ENCODE measurements at places on chromosomes 4 and X.

GRCh38 chr4:178632415-178632814 is 1190.2 kb upstream of the AGA start:
- DNase-seq, result no peak

DNA sequence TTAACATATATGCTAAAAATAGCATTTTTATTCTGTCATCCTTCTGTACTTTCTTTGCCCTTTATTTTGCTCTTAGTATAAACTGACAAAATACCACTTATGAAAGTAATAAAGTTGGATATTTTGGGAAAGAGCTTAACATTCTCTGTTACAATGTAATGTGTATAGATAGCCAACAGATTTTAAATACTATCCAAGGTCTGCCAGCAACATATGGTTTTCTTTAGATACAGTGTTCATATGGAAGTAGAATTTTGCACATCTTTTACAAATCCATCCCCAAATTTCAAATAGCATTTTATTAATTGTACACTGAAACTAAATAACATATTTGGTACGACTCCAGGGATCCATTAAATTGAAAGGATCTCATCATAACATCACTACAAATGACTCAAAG is 268.6 kb upstream of the PCDH18 start:
- no peak for DNase-seq

GRCh38 chr4:142861351-142861750 is 15.2 kb upstream of the INPP4B start:
- no peak for DNase-seq

- DNase-seq, result no peak
Observed at GRCh38 chr4:162852642-162853041, 314.0 kb downstream of the NAF1 start.

DNA sequence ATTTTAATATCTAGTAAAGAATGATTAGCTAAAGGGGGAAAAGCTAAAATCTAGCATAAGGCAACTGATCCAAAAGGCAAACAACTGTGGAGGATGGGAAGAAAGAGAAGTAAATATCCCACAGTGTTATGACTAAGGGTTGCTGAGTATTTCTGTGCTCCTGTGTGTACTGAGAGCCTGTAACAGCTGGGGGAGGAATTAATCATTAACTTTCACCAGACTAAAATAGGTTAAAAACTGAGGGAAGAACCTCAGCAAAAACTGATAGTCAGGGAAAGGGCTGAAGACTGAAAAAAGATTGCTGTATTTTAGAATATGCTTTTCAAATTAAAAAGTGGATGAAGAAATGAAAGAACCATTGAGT is 365.9 kb downstream of the CXXC4 start:
- DNase-seq, result no peak

Data from LHCN-M2 (cell line).